ENCODE measurements at places on chromosomes 2 and 18.

- DNase-seq, result no peak
Observed at GRCh38 chr18:62778976-62779869, 63.9 kb downstream of the PHLPP1 start.

GRCh38 chr2:63827749-63828148 lies 13.9 kb upstream of the UGP2 start:
- DNase-seq, result no peak

DNA sequence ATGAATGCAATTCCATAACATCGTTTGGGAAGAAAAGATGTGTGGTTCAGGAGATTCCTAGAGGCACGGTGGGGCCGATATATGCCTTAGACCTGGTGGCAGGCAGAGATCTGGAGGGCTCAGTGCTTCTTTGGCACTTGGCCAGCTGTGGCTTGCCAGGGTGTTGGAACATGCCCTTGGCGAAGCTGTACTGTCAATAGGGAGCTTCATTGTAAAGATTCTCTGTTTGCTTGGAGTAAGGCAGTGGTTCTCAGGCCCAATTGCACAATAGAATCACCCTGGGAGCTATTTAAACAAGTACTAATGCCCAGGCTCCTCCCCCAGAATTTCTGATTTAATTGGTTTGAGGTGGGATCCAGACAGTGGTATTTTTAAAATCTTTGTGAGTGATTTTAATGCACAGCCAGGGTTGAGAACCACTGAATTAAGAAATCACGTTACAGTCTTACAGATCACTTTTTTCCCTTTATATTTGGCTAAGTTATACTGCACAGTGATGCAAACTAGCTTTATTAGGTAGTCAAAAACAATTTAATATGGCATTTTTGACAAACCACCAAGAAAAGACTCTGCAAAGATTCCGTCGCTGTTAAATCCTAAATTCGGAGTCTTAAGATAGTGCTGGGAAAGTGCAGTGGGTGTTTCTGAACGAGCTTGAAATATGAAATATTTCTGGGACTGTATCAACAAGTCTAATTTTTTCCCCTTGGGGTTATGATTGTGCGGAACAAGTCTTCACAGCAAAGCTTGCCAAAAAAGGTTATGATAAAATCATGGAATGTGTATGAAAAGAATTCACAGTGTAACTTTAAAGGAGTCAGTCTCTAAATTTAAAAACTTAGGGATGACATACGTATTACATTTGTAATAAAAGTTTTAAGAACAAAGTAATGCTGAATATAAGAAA lies 78.0 kb downstream of the CRIM1 start:
- DNase-seq, result no peak

DNA sequence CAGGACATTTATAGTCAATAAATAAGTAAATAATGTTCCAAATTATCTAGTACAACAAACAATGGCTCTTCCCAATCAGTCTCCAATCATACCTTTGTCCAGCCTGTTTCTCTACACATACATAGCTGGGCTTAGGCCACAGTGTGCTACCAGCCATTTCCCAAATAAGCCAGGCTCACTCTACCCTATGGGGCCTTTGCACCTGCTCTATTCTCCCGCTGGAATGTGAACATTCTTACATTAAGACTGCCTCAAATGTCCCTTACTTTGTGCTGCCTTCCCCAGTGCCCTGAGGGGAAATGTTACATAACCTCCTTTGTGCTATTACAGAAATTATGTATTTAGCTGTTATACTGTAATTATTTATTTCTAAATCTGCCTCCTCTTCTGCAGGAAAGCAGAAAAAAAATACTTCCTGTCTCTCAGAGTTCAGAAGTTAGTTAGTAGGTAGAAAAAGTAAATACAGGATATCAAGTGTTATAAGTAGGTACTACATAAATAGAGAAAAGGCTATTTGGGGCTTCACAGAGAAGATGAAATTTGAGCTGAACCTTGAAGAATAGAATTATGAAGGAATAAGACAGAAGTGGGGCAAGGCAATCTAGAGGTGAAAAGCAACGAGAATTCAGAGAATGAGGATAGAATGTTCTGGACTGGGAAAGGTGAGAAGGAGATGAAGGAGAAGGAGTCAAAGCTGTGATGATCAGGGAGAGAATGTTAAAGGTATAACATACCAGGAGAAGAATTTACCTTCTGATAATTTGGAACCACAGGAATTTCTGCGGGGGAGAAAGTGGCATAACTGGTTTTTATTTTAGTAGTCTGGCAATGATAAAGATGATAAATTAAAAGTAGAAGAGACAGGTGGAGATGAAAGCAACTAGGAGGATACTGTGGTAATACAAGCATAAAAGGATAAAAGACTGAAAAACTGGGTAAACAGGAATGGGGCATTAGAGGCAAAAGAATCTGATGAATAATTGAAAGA lies 37.0 kb downstream of the ROCK1 start:
- no peak for DNase-seq

- no peak for DNase-seq
Observed at GRCh38 chr2:85734942-85735608, 18.7 kb upstream of the ATOH8 start.

GRCh38 chr2:25854613-25855012 lies 23.7 kb downstream of the ASXL2 start:
- DNase-seq, result no peak

DNA sequence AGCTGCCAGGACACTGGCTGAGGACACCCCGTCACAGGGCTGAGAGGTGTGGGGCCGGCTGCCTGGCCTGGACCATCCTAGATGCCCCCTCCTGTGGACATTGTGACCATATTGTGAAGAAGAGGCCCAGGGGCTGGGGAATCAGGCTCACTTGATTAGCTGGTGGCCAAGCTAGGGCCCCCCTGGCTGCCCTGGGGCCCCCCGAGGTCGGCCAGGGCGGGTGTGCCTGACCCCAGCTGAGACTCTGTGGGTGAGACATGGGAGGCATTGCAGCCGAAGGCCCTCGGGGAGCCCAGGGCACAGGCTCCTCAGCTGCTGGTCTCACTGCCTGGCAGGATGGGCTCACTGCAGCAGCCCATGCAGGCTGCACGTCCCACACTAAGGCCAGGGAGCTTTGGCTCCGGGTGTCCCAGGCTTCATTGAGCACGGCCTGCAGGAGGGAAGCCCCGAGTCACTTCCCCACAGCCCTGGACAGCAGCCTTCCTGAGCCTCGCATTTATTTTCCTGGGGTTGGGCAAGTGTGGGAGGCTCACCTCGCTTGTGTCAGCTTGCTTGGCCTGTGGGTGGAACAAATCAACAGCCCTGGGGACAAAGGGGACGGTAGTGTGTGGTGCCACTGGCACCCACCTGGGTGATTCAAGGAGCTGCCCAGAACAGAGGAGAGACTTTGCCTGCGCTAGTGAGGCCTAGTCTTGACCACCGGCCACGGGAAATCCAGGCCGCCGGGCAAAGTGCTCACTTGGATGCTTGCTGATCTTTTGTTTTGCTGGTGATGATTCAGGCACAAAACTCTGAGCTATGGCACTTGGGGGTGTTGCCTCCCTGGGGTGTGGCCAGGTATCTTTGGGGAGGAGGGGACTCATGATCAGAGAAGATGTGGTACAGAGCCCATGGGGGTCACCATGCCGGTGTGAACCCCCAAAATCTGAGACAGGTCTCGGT lies 1.3 kb downstream of the GAL3ST2 start:
- no peak for DNase-seq

- DNase-seq, result no peak
Observed at GRCh38 chr2:119873350-119874315, 113.9 kb downstream of the PTPN4 start.

- DNase-seq, result no peak
Observed at GRCh38 chr2:221437056-221437455, 135.0 kb downstream of the EPHA4 start.

GRCh38 chr2:65297544-65297943 lies 69.9 kb downstream of the ACTR2 start:
- DNase-seq, result no peak

DNA sequence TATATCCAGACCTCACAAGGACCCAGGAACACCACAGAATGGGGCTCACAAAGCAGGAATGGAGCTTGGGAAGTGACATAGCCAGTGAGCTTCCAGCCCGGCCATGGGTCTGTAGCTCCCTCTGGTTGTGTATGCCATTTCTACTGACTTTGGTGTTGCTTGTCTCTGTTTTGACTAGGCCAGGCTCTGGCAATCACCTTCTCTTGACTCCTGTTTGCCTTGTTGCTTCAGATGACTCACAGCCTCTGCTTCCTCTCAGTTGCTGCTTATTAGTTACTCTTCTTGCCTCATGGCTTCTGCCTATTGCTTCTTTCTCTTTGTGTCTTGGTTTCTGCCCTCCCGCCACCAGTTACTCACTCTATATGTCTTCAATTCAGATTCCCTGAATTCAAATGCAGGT lies 15.8 kb upstream of the IER3IP1 start:
- DNase-seq, result no peak

GRCh38 chr2:103823847-103824246 lies 1030.1 kb upstream of the POU3F3 start:
- DNase-seq, result no peak

GRCh38 chr2:147017951-147018645 lies 826.7 kb upstream of the ACVR2A start:
- no peak for DNase-seq
